ENCODE measurements at places on chromosomes 6 and 20. TPM values are rescaled to one million over a fixed set of nuclear protein-coding genes. Genes with fewer than 3 reads are reported as not detected.
A peak's percentile ranks its signal among the peaks of the same experiment; 100 is the strongest.

GRCh38 chr6:122393351-122393896 is 6.0 kb upstream of the HSF2 start:
- no peaks in the 10 kb centered on the region for H3K4me1 ChIP-seq
- H3K27me3 ChIP-seq: no peaks in the 10 kb centered on the region
- H3K27ac ChIP-seq: no peak overlapping the region
- H3K36me3 ChIP-seq: no peaks in the 10 kb centered on the region

DNA sequence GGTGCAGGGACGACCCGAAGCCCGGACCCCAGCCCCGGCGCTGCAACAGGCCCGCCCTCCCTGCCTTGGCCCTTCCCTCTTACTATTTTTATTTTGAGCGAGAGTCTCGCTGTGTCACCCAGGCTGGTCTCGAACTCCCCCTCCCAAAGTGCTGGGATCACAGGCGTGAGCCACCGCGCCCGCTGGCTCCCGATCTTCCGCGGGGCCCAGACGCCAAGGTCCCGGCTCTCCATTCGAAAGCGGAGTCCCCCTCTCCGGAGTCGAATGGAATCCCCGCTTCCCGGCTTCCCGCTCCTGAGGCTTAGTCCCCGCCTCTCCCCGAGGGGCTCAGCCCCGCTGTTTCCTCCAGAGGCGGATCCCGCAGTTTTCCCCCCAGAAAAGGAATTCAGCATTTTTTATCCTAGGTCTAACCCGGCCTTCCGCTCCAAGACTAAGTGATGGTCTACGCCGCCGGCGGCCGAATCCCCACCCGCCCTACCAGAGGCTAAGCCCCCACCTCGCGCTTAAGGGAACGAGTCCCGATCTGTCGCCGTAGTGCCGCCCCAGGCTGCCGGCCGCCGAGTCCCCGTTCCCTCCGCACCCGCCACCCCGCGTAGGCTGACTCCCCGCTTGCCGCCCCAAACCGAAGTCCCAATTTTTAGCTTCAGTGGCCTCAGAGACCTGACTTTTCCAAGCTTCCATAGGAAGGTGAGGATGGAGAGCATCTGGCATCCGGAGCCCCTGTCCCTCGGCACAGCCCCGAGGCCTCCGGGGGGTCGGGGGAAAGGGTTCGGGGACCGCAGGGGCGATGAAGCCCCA is 11.5 kb upstream of the TMC2 start:
- DNase-seq: peak; percentile 45
- peak overlapping the region; percentile 76 for H3K4me3 ChIP-seq
- H3K36me3 ChIP-seq: no peaks in the 10 kb centered on the region
- no peaks in the 10 kb centered on the region for H3K27me3 ChIP-seq
- peaks cover 10% of the 10 kb centered on the region for H3K4me1 ChIP-seq

DNA sequence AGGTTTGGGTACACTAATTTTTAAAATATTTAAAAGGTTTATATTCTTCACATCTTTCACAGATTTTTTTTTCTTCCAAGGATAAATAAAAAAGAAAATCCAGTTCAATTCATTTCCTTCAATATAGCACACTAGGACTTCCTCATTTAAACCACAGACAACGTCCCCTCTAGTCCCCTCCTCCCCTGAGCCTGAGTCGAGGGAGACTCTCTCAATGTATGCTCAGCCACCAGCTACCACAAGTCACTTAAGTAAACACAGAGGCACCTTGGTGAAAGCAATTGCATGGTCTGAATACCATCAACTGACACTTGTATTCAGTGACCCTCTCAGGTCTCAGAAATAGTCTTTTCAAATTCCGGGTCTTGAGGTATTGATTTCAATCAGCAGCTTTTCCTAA is 88.6 kb downstream of the SIM1 start:
- H3K27me3 ChIP-seq: no peaks in the 10 kb centered on the region
- H3K4me3 ChIP-seq: no peak overlapping the region
- no peak overlapping the region for H3K27ac ChIP-seq
- no peaks in the 10 kb centered on the region for H3K4me1 ChIP-seq
- no peaks in the 10 kb centered on the region for H3K36me3 ChIP-seq
- no peak for DNase-seq

DNA sequence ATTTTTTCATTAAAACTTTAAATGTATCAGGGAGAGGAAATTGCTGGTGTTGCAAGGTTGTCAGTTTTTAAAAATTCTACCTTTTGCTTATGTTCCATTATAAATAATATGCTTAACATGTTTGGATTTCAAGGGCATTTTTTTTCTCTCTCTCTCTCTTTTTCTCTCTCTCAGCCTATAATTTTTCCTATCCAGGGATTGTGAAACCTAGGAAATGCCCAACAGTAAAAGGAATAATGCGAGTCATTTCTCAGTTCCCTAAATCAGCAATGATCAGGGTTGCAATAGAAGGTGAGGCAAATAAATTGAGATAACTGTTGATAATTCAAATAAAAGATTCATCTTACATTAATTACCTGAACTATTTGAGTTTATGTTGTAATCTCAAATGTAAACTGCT is 53.2 kb upstream of the IFNGR1 start:
- H3K4me1 ChIP-seq: peaks cover 12% of the 10 kb centered on the region
- H3K4me3 ChIP-seq: no peak overlapping the region
- DNase-seq: no peak
- no peak overlapping the region for H3K27ac ChIP-seq
- H3K27me3 ChIP-seq: no peaks in the 10 kb centered on the region

SMLR1 gene
- not detected for total RNA-seq

GRCh38 chr6:89360415-89360999 is 8.0 kb upstream of the UBE2J1 start:
- no peaks in the 10 kb centered on the region for H3K36me3 ChIP-seq
- no peak for DNase-seq
- H3K4me1 ChIP-seq: peaks cover 20% of the 10 kb centered on the region
- H3K4me3 ChIP-seq: no peak overlapping the region
- H3K27ac ChIP-seq: no peak overlapping the region

DNA sequence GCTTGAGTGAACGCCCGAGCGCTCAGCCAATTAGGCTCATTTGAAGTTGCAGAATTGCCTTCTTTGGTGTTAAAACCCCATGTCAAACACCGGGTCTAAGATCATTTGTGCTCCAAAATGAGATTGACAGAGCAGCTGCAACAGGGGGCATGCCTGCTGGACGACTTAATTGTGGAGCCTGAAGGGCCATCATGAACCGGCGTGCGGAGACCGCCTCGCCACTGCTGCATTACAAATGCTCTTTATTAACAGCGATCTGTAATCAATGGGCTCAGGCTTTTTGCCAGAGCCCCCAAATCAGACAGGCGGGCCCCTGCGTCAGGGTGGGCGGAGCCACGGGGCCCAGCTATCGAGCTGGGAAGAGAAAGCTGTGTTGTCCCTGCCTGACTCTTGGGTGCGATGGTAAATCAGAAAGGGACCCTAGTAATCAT is 183.2 kb downstream of the SIM1 start:
- H3K4me3 ChIP-seq: no peak overlapping the region
- H3K27me3 ChIP-seq: no peaks in the 10 kb centered on the region
- no peaks in the 10 kb centered on the region for H3K4me1 ChIP-seq
- H3K36me3 ChIP-seq: no peaks in the 10 kb centered on the region
- DNase-seq: no peak

SUMO4 gene
- 2.4 TPM for total RNA-seq

GRCh38 chr6:160101277-160102205 is 20.1 kb upstream of the SLC22A1 start:
- H3K36me3 ChIP-seq: no peaks in the 10 kb centered on the region
- DNase-seq: no peak
- no peaks in the 10 kb centered on the region for H3K4me1 ChIP-seq
- H3K27ac ChIP-seq: no peak overlapping the region
- no peaks in the 10 kb centered on the region for H3K27me3 ChIP-seq
